ENCODE measurements at places on chromosomes 5 and 9.

DNA sequence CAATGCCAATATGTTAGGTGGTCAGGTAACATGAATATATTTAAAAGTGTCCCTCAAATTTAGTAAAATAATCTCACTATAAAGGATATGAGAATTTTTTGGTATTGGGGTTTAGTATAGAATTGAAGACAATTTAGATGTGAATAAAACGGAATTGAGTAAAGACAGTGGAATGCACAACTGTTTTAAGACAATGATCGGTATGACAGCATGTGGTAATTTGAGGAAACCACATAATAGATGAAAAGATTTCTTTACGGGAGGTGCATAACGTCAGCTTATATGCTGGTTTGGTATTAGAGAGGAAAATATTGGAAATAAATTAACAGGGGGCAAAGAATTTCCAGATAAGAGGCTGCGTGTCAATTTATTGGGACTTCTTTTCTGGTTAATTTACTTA is 1043.2 kb downstream of the CDH18 start:
- no peak for DNase-seq

DNA sequence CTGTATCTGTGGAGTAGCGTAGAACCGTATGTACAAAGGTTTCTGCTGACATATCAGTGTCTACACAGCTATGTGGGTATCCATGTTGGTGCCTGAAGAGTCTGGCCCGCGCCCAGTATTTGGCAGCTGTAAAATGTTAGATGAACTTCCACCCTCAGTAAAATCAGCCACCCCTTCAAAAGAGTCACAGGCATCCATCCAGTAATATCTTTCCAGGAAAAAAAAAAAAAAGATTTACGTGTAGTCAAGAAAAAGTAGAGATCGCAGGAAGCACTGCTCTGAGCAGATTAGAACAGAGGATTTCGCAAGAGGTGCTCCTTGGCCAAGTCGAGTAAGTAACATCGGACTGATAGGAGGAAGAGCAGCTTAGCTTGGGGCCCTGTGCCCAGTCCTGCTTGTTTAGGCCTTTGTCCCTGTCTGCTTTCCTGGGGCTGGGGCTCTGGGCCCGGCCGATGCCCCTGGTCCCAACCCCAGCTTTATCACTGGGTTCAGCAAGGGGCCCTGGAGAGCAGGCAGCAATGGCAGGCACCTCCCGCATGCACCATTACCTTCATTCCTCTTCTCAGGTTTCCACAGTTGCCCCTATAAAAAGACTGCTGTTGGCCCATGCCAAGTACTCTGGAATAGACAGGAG is 21.2 kb downstream of the DAPK1 start:
- DNase-seq, result no peak

GRCh38 chr9:129464972-129465833 is 155.7 kb downstream of the C9orf50 start:
- no peak for DNase-seq

DNA sequence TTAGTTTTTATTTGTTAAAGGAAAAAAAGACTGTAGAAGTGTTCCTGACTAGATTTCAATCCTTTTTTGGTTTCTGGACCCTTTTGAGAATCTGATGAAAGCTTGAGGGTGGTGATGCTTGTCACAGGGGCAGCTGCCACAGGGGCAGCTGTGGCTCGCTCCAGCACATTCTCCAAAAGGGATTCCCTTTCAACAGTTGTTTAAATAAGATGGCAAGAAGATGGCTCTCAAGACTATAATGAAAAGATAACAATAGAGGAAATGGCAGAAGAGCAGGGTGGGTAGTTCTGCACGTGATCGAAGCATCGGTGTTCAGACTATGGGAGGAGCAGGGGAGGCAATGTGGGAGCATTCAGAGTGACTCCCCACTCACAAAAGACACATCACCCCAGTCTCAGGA is 46.5 kb upstream of the TNFAIP8 start:
- DNase-seq, result no peak

DNA sequence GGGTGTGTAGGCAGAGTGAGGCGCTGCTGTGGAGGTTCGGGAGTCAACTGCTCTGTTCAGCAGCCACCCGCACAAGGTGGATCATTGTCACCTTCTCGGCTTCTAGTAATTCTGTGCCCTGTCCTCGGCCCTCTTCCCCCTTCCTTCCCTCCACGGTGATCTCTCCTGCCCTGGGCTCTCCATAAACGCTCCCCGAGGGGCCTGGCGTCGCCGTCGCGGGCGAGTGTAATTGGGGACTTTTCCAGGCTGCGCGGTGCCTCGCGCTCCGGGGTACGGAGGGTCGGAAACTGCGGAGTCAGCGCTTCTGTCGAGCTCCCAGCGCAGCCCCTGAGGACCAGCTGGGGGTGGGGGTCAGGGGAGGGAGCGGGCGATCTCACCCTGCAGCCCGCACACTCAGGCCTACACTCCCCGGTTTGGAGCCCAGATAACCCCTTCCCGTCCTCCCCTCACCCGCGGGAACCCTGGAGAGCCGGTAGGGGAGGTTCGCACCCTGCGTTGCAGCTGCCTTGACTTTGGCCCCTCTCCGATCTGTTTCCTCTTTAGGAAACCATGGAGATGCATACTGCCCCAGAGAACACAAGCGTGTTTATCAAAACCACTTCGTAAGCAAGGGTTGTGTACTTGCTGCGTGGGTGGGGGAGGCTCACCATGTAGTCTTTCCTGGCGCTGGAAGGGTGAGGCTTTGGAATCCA is 188.3 kb upstream of the ZNF618 start:
- no peak for DNase-seq

- no peak for DNase-seq
Observed at GRCh38 chr5:140342287-140342686, 4.1 kb downstream of the HBEGF start.

DNA sequence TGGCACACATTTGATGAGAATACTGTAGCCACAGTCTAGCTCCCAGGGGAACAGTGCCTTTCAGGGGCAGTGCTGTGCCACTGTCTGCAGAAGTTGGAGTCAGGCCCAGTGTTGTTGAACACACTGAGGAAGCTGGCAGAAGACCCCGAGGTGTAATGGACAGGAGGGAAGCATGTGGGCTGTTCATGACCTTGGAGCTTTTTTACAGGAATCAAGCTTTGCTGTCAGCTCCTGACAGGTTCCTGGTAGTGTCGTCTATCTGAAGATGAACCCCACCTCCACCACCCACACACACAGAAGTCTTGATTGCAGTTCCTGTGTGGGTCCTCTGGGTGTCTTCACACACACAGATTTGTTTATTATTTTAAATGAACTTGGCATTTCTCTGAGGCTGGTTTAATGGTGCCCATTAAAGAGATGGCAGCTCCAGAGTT is 40.3 kb upstream of the TNFAIP8 start:
- no peak for DNase-seq

- DNase-seq, result no peak
Observed at GRCh38 chr9:68721666-68722330, 16.8 kb downstream of the PIP5K1B start.

DNA sequence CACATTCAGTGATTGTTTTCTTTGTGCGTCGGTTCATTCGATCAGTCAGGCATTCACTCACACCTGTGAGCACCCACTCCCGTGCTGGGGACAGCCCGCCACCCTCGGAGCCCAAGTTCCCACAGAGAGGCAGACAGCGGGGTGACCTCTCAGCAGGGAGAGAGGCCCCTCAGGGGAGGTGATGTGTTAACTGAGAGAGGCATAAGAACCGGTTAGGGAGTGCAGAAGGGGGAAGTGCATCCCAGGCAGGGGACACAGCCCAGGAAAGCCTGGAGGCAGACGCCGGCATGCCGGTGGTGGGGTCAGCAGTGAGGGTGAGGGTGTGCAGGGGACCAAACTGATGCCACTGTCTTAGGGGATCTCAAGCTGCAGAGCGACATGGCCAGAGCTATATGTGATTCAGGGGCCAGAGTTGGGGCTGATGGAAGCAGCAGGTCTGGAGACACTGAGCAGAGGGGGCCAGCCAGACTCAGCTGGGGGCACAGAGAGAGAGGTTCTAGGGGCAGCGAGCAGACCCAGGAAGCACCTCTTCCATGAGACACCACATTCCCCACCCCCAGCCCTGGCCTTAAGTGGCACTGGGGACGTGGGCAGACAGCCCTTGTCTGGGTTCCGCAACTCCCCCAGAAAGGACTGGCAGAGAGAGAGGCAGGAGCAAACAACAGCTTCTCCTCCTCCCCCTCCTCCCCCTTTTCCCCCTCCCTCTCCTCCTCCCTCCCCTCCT is 35.9 kb downstream of the HK3 start:
- no peak for DNase-seq

- DNase-seq, result no peak
Observed at GRCh38 chr5:43044181-43044914, 4.2 kb upstream of the ANXA2R start.

GRCh38 chr9:92325991-92326500 is 293 bp downstream of the CENPP start:
- no peak for DNase-seq

GRCh38 chr5:143119881-143120341 is 283.6 kb downstream of the NR3C1 start:
- DNase-seq, result no peak

DNA sequence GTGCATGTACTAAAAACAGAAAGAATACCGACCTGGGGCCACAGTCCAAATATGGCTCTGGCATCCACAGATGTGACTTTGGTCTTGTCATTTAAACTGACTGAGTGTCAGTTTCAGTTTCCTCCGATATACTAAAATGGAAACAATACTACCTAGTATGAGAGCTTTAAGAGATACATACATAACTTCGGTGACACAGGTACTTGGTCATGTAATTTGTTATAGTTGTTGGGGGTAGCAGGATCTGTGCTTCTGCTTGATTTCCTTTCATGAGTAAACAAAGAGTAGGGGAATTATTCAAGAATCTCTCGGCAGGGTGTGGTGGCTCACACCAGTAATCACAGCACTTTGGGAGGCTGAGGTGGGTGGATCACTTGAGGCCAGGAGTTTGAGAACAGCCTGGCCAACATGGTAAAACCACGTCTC is 32.1 kb downstream of the MTMR12 start:
- DNase-seq, result no peak

GRCh38 chr5:110441035-110441434 is 285.4 kb downstream of the TMEM232 start:
- no peak for DNase-seq

- DNase-seq, result no peak
Observed at GRCh38 chr9:105142406-105143135, 101.9 kb upstream of the SLC44A1 start.

DNA sequence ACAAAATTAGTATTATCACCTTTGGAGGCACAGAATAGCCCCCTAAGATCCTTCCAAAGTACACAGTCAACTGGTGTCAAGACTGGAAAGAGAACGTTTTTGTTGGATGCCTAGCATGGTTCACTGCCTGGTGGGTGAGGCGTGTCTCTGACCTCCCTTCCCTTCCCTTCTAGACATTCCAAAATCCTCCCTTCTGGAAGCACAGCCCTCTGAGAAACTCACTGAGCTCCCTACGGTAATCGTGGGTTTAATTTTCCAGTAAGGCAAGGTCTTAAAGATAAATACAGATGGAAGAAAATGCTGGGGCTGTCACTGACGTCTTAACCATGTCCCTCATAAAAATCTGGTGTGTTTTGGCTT is 138.8 kb downstream of the LIFR start:
- no peak for DNase-seq

GRCh38 chr5:74406844-74407243 is 233.7 kb downstream of the ENC1 start:
- DNase-seq, result no peak

DNA sequence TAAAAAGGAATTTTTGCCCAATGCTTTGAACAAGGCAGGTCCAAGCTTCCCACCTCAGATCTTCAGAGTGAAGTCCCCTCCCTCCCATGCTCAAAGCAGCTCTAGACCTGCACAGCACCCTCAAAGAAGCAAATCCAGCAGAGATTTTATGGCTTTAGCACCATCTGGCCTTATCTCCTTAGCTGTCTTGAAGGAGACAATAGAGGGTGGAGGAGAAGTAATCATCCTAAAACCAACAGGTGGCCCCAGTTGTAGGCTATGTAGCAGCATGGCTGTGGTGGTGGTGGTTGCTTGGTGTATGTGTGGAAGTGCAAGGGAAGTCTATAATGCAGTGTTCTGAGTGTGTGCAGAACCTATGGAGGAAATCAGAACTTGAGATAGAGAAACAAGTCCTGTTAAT is 140.1 kb downstream of the GRIA1 start:
- DNase-seq, result no peak

DNA sequence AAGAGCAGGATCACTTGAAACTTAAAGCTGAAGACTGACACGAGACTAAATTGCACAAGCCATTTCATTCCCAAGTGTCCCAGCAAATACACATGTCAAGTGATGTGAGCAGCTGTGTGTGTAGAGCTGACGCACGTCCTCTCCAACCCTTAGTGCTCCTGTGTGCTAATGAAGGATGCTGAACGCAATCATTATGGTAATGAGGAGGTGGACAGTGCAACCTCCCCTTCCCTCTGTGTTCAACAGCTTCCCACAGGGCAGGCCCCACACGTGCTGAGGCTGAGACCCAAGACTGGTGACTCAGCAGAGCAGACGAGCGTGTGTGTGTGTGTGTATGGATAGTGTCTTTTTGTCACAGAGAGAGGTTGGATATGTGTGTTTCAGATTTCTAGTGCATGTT is 702.1 kb downstream of the SEMA5A start:
- DNase-seq, result no peak

DNA sequence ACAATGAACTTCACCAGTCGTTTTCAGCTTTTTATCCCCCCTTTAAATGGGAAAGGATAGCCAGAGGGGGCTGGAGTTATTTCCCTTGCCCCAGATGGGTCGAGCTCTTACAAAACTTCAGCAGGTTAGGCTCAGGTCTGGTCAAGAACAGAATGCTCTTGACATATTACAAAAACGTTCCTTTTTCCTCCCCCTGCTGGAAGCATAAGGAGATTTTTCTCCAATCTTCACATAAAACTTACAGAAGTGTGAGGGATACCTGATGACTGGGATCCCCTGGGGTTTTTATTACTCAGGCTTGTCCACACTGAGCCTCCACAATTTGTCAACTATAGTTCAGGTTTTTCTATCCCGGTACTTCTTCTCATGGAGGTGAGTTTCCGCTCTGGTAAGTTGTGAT is 60.8 kb downstream of the CSF2 start:
- no peak for DNase-seq

DNA sequence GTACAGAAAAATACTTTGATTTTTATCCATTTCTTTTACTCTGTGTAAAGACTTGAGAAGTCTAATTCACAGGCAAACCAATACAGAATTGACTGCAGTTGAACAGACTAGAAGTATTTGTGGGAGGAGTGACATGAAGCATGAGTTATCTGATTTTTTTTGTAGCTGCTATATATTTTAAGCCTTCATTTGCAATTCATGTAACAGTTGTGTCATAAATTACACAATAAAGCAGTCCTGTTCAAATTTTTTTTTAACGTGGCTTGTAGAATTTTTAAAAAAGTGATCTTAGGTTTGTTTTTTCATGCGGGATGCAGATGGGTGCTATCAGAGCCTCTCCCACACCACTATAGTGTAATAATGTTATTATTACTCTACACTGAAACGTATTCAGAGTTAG is 2.9 kb upstream of the MAML1 start:
- no peak for DNase-seq

- DNase-seq, result no peak
Observed at GRCh38 chr9:113966394-113966793, 90.3 kb downstream of the ZNF618 start.

- no peak for DNase-seq
Observed at GRCh38 chr5:14178671-14179211, 35.6 kb downstream of the TRIO start.

Data from activated T-helper 1 cell treated with anti-CD3 and anti-CD28 coated beads, Interleukin-2, amount 50 U/mL, for 16 hours (primary cell).